ENCODE measurements at places on chromosomes 4 and X.

- peak; percentile 1 for DNase-seq
Observed at GRCh38 chr4:7396186-7396910, 38.4 kb downstream of the PSAPL1 start.

DNA sequence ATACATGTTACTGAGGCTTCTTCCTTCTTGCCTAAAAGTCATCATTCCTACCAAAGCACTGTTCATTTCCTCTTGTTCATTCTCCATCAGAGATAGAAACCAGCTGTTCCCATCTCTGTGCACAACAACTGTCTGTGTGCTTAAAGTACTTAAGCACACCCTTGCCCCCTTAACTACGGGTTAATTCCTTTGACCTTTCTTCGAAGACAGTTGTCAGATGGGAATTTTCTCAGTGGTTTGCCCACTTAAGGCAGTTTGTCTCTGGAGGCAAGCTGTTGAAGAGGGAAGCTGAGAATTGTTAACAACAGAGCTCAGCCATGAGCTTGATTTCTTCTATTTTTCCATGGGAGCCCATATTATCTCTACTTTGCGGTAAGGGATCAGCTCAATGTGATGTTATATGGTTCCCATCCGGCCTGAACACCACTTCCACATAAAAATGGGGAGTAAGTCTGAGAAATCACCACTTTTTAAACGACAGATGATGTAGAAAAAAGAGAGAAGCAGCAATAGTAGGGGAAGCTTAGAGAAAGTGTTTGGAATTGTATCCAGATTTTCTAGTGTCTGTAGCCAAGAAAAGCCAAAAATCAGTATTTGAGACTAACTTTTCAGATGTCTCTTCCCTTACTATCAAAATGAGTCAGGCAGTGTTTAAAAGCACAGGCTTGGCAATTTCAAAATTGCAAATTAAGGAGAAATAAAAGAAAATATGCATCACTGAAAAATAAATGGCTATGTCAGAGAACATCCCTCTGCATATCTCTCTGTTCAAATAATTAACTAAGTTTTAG is 194.4 kb downstream of the SLIT2 start:
- DNase-seq, result no peak

DNA sequence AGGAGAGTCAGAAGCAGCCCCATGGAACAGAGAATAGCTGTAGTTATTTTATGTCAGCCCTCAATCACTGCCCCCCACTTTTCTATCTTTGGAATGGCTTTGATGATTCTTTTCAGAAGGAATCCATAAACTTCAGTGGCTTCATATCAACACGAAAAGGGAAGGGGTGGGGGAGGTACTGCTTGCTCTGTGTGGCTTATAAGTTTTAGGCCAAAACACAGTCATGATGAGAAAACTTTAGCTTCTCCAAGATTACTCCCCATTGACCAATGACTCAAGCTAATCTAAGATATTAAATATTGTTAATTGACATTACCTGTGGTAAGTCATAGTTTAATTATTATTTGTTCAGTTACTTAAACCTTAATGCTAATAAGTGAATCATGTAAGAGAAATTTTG is 669.6 kb upstream of the FAM241A start:
- DNase-seq, result no peak

GRCh38 chr4:148090503-148091476 is 351.4 kb downstream of the NR3C2 start:
- no peak for DNase-seq

DNA sequence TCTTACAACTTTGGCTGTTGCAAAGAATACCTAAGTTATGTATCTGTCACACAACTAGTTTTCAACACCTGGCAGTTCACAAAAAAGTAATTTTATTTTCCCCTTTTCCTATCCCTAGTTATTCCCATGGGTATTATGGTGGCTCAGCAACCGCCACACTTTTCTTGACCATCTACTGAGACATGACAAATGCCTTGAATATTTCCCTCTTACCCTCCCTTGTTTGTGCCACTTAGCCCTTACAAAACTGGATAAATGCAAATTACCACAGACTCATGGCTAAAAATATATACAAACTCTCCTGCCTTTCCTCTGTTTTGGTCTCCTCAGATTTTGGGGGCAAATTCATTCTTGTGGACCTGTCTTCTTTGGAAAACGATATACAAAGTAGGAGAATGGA is 72.1 kb downstream of the AMOT start:
- no peak for DNase-seq

GRCh38 chr4:102761296-102761701 is 531 bp upstream of the MANBA start:
- no peak for DNase-seq

- no peak for DNase-seq
Observed at GRCh38 chrX:330726-331150, 12.1 kb upstream of the GTPBP6 start.

- DNase-seq, result no peak
Observed at GRCh38 chr4:41346306-41347061, 89.8 kb downstream of the UCHL1 start.

DNA sequence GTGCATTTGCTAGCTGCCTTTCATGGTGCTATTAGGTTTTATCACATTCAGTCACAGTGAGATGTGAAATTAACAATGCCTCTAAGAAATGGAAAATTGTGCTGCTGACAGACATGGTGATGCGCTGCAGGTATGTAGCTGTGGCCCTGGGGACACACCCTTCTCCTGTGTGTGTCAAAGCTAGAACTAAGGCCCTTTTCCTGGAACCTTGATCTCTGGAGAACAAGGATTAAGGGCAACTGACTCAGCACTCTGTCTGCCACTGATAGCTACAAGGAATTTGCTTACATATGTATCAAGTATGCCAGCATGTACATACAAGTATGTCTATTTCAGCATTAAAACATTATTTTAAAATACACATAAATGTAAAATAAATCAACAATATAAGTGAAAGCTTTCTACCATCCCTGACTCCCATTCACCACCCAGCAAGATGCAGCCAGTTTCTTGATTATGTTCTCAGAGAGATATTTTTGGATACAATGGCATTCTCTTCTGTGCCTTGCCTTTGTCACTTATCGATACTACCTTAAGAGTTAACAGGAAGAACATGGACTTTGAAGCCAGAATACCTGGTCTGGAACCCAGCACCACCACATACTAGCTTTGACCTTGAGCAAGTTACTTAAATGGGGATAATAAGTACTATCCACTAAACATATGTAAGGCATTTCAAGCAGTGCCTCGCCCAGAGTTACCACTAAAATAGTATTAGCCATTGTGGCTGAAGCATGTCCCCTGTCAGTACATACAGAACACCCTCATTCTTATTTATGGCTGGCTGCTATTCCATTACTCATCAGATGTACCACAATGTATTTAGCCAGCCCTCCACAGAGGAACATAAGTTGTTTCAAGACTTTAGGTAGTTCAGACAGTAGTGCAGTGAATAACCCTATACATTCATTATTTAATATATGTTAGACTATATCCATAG is 68.5 kb downstream of the NPNT start:
- DNase-seq, result no peak

DNA sequence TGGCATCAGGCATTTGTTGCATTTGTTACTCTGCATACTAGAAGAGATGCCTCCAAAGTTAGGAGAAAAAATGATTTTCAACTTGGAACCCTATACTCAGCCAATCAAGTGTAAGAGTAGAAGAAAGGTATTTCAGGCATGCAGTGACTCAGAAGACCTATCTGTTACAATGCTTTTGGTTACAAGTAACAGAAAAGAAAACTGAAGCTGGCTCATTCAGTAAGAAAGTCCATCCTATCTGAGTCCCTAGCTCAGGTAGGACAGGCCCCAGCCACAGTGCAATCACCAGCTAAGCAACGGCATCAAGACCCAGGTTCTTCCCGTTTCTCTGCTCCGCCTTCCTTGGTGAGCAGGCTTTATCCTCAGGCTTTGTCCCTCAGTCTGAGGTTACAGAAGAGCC is 23.3 kb downstream of the MECP2 start:
- DNase-seq, result no peak
